Stimulated activated CD4-positive, alpha-beta T cell treated with anti-CD3 and anti-CD28 coated beads, TNF-alpha, amount 100 ng/mL, for 48 hours (primary cell): ENCODE measurements at places on chromosomes 5 and 9.
A peak's percentile ranks its signal among the peaks of the same experiment; 100 is the strongest.

GRCh38 chr5:110751902-110752762 is 13.3 kb downstream of the SLC25A46 start:
- DNase-seq = no peak

GRCh38 chr5:180832638-180833068 is 28.4 kb downstream of the ZFP62 start:
- no peak for DNase-seq

GRCh38 chr9:14396171-14396570 is 82.2 kb upstream of the NFIB start:
- no peak for DNase-seq

DNA sequence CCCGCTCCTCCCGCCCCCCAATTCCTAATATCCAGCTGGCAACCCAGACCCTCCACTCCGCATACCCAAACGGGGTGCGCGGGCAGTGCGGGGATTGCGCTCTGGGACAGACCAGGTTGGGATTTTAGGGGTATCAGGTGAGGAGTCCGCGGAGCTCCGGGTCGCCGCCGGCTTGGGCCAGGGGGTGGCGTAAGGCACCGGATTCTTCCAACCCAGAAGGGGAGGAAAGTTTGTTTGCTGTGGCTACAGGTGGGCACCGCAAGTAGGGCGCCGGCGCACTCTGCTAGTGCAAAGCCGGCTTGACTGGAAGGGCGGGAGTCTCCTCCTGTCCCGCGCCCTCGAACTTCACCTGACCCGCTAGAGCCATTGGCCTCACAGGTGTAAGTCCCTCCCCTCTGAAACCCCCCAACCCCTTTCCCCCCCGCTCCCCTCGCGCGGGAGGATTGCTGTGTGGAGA is 709 bp downstream of the IQGAP2 start:
- DNase-seq = peak; percentile 39

DNA sequence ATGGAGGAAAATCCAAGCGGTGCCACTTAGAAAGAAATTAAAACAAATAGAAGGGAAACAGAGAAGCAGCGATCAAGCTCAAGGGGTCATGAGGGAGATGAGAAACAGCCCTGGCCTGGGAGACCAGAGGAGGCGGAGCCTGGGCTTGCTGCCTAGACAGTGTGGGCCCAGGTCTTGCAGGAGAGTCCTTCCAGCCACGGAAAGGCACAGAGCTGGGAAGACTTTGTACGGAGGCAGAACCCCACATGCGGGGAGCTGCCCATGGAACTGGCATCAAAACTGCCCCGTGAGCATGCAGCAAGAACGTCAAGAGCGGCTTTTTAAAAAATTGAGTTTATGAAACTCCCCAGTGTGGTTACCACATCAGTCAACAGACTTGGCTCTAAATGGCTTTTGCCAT is 119.4 kb downstream of the IRX1 start:
- no peak for DNase-seq

GRCh38 chr9:113278840-113279239 is 3.4 kb downstream of the PRPF4 start:
- DNase-seq = no peak

GRCh38 chr5:4740156-4740555 is 400.0 kb upstream of the ADAMTS16 start:
- DNase-seq = no peak

DNA sequence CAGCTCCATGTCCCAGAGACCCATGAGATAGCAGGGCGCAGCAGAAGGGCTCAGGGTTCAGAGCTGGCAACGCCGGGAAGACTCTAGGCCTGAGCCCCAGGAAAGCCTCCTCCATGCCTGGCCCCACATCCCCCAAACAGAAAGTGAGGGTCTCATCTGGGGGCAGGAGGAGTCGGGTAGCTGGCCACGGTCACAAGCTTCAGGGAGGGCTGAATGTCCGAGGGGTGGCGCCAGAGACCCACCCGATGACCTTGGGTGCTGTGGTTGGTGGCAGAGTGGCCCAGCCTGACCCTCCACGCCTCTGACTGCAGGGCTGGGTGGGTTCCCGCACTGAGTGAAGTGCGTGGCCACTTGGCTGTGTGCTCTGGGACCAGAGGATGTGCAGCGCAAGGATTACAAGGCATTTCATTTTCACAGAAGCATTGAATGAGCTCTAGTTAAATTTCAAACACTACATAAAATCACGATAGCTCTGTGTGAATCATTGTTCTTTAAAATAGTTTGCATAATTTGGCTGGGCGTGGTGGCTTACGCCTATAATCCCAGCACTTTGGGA is 3.0 kb downstream of the C8G start:
- no peak for DNase-seq

- no peak for DNase-seq
These were observed 5.3 kb downstream of the ABO start for GRCh38 chr9:133269537-133270362.
